ENCODE measurements at places on chromosomes 11 and 22.

DNA sequence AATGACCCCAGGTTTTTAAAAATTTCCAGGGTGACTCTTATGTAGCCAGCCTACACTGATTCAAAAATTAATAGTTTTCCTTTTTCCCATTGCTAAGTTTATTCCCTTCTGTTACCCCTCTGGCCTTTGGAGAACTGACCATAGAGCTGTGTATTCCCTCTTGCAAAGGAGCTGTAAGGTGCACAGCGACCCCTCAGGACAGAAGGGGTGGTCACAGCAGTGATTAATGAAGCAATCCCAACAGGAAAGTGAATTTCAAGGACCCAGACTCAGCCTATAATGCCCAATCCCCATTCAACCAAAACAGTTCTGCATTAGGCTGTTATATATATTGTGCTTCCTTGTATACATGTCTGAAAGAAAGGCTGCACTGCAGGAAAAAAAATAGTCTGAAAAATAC, 147.1 kb downstream of the WT1 start:
- DNase-seq: no peak

DNA sequence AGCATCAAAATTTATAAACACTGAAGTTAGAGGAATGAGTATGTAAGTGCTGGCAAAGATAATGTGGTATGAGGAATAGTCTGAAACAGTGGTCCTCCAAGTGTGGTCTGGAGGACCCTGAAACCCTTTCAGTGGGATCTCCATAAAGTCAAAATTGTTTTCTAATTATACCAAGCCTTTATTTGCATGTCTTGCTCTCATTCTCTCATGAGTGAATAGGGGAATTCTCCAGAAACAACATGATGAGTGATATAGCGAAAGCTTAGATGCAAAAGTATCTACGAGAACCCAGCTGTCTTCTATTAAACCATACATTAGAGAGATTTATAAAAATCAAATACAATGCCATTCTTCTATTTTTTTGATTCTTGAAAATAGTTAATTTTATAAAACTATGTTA, 145.0 kb upstream of the RAG2 start:
- DNase-seq: no peak

GRCh38 chr11:107799218-107799859, 59.2 kb downstream of the SLC35F2 start:
- DNase-seq: peak; percentile 68

- no peak for DNase-seq
These were observed 206.3 kb downstream of the SNX19 start for GRCh38 chr11:130710021-130710420.

GRCh38 chr11:1560649-1561251, 11.3 kb downstream of the DUSP8 start:
- no peak for DNase-seq

- no peak for DNase-seq
These were observed 13.5 kb downstream of the RHBDD3 start for GRCh38 chr22:29254286-29254660.
